GM19239 (cell line): ENCODE measurements at places on chromosomes 5 and 9.

- no peak for DNase-seq
These were observed 34.7 kb downstream of the ARHGEF37 start for GRCh38 chr5:149615976-149616375.

GRCh38 chr9:127792417-127793031, 6.7 kb downstream of the CDK9 start:
- DNase-seq: no peak

DNA sequence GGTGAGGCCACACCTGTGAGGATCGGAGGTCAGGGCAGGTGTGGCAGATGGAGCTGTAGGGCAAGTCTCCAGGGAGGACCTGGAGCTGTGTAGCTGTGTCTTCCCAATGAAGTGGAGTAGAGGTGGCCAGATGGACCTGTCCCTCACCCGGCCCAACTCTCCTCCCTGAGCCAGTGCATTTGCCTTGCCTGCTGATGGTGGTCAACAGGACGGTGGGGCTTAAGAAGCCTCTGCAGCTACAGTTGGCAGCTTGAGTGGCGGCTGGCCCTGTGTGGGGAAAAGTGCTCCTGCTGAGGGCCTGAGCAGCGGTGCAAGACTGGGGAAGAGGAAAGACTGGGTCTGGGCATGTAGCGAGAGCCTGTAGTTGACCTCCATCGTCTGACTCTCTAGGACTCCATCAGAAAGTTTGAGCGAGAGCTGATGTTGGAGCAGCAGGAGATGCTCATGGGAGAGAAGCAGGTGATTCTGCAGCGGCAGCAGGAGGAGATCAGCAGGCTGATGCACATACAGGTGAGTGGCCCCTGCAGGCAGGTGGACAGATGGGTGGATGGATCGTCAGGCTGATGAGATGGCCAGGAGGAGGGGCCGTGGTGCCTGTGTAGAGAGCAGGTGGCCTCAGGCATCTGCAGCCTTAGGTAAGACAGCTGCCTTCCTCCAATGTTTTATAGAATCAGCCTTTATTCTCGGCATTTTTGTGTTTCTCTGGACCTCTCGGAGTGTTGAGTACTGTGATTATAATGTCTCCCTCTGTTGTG, 24.9 kb downstream of the PITX1 start:
- DNase-seq: no peak

DNA sequence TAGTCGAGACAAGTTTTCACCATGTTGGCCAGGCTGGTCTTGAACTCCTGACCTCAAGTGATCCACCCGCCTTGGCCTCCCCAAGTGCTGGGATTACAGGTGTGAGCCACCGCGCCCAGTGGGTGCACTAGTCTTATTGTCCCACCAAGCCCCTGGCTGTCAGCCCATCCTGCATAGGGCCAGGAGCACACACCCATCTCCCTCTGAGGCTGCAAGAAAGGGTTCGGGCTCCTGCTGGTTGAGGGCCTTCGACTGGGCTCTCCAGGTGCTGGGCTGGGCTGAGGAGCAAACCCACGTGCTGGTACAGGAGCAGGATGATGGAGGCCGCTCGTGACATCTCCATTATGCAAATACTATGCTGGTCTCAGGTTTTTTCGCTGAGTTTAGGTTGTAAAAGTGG, 25.1 kb upstream of the RNF130 start:
- DNase-seq: no peak
